ENCODE measurements at places on chromosomes 1 and 21.
A peak's percentile ranks its signal among the peaks of the same experiment; 100 is the strongest.

DNA sequence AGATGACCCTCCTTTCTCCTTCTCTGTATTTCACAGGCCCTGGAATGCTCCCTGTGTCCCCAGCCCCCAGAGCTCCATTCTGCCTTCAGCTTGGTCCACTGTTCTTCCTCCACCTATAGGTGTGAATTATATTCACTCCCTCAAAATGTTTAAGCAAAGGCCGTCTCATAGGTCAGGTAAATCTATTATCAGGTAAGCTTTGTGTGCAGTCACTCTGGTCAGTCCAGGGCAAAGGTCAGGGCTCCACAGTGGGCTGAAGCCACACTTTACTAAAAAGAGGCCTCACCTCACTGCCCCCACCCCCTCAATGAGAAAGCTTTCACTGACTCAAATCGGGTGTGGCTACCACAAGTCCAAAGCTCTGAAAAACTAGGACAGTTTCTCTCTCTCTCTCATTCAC lies 65.9 kb downstream of the DNTTIP2 start:
- no peak for DNase-seq

- DNase-seq = no peak
These were observed 782.2 kb upstream of the NCAM2 start for GRCh38 chr21:20215959-20216358.

DNA sequence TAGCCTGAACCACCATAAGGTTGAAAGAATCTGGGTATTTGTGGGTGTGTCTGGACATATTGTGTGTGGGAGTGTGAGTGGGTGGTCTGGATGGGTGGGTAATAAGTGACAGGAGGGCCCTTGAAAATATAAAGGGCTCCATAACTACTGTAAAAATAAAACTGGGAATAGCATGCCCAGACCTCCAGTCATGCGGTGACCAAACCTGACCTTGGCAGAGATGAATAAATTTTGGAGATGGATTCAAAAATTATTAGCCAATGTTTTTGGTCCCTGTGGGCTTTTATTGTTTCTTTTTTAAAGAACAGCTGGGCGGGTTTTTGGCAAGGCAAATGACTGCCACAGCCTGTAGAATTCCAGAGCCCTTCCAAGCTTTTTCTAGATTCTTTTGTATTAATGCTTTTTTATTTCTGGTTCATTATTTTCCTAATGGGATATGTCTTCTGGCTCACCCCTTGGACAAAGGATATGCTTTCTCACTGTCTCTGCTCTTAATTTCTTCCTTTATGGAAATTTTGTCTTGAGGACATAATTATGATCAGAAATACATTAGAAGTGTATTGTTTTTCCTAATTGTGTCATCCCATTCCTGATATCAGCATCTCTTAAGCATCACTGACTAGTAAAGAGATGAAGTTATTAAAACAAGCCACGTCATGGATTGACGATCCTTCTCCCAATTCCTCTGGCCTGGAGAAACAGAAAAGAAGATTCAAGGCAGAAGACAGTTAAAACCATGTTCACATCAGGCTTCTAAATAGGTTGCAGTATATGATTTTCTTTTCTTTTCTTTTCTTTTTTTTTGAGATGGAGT lies 69.5 kb downstream of the NTMT2 start:
- DNase-seq = no peak

GRCh38 chr21:35280231-35280630 lies 231.1 kb upstream of the RUNX1 start:
- no peak for DNase-seq

GRCh38 chr1:111221633-111222291 lies 5.8 kb upstream of the CHI3L2 start:
- peak; percentile 74 for DNase-seq

- no peak for DNase-seq
These were observed 12.5 kb downstream of the CHD5 start for GRCh38 chr1:6167391-6168303.

- no peak for DNase-seq
These were observed 9.4 kb downstream of the EPHA2 start for GRCh38 chr1:16146279-16147155.

DNA sequence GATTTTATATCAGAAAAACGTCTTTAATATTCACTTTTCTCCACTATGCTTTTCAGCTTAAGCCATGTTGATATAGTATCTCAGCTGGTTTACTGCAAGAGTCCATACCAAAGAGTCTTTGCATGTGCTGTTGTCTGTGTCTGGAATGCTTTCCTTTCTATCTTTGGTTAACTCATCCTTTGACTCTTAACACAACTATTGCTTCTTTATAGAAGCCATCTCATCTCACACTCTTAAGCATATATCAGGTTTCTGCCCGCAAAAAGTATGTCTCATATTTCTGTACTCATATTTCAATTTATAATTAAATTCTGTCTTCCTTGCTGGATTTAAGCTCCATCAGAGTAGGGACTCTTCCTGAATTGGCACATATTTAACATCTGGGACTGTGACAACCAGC lies 220.9 kb upstream of the KCNK2 start:
- DNase-seq = no peak

DNA sequence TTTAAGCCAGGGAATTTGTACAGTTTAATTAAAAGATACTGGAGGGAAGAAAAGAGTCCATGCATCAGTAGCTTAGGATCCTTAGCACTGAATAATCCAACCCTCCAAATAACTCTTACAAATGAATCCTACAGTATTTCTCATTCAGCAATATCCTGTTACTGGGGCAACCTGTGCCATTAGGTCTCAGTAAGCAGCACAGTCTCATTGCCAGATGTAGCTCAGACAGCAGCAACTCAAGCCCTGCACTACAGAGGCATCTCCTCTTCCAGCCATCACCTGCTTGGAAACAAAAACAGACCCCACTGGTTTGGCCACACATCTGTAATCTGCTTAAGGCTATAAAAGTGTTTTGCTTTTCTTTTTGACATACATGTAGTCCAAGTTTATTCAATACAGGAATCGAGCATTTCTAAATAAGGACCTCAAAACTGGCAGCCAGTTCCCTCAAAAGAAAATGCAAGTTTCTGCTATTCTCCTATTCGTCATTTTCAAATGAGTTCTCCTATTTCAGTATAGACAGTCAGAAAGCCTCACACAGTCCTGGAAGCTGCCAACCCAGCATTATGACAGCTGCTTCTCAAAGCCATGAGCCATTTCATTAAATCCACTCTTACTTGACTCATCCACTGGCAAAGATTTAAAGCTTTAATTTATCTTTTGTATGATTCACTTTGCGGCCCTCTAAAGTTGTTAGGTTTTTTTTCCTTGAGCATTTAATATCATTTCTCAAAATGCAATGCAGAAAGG lies 129.0 kb downstream of the APP start:
- DNase-seq = no peak

- DNase-seq = no peak
These were observed 37.5 kb upstream of the PRDM2 start for GRCh38 chr1:13662493-13662892.

GRCh38 chr1:212879947-212880690 lies 22.0 kb downstream of the FLVCR1 start:
- no peak for DNase-seq

DNA sequence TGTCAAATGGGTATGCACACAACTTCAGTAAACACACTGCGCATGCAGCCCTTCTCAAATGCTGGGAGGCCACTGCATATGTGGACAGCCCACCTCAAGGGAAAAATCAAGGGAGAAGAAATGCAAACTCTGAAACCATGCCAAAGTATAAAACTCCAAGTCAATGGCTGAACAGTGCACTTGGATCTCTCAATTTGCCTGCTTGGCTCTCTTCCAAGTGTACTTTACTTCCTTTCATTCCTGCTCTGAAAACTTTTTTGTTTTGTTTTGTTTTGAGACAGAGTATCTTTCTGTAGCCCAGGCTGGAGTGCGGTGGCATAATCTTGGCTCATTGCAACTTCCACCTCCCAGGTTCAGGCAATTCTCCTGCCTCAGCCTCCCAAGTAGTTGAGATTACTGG lies 18.8 kb upstream of the COP1 start:
- no peak for DNase-seq

DNA sequence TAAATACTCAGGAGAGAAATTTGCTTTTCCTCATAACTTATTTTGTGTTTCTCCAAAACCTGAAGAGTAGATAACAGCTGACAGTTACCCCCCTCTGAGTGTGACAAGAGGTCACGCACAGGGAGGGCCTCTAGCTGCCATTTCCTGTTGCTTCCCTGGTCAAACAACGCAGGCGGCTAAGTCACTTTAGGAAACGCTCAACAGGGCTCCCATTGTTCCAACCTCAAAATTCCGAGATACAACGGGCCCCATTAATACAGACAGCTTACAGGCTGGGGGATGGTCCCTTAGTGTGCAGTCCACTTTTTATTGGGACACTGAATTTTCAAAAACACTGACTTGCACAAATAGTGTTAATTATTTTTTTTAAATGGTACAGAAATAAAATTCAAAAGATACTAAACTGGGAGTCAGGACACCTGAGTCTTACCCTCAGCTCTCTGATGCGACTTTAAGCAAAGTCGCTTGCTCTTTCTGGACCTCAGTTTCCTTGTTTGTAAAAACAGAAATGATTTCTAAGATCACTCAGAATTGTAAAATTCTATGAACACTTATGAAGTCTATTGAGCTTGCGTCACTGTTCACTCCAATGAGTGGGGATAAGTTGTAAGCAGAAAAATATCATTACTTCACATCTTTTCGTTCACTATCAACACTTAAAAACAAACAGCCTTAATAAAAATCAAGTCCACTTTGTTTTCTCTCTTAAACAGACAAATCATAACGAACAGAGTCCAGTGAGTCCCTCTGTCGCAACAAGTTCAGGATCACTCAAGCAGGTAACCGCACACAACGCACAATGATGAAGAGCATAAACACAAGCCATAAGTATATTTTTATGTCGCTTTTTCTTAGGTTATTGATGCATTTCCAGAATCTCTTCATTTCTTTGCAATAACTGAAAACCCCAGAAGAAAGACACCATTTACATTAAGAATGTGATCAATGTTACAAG lies 13.5 kb downstream of the LZIC start:
- no peak for DNase-seq

DNA sequence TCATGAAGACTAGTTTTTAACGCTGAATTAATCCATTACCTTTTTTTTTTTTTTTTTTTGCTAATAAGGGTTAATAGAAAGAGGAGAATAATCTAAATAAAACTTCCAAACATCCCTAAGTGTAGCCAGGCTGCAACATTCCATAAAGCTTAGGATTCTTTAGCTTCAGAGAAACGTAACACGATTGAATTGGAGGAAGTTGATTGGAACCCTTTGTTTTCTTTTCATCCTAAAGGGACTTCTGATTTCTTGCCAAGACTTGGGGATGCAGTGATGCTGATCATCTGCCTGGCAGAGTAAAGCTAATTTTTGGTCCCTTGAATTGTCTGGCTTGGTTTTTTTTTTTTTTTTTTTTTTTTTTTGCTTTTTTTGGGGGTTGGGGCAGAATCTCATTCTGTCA lies 142.9 kb downstream of the VPS13D start:
- DNase-seq = no peak

Measured in activated T-cell treated with anti-CD3 and anti-CD28 coated beads, Interleukin-2, amount 50 U/mL, for 48 hours (primary cell).